ENCODE measurements at places on chromosomes 5 and 9.

GRCh38 chr5:115661563-115661962 is 35.7 kb upstream of the TMED7 start:
- no peak for DNase-seq

DNA sequence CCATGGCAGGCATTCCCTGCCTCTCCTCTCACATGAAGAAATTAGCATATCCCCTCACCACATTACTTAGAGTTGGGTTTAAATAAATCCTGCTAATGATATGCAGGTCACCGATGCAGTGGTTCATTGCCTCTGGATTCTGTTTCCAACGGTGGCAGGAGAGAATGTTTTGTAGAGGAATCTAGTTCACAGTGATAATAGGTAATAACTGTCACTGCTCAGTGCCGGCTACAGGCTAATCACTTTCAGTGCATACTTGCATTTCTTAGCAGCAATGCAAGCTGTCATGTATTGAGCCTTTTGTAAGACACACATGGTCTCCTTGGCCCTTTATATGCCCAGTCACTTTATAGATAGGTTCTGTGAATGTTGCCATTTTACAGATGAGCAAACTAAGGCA is 59.5 kb upstream of the INSYN2B start:
- DNase-seq: no peak

GRCh38 chr9:82127465-82127864 is 138.9 kb downstream of the SPATA31D1 start:
- DNase-seq: no peak

DNA sequence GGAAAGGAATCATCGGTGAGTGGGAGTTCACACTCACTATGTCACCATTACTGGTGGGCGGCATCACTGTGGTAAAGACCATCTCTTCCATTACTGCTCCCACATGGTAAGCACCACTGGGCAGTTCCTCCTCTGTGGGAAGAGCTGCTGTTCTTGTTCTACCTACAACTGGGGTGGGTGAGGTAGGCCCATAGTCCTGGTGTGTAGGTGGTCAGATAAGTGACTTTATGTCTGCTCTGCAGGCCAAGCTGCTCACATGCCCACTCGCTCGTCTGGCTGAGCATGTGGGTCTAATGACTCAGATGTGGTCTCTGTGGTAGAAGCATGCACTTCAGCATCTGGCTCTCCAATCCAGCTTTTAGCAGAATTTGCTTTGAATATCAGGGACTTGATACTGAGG is 82.9 kb downstream of the TMEM215 start:
- DNase-seq: no peak

GRCh38 chr5:95996904-95997723 is 35.5 kb upstream of the ELL2 start:
- no peak for DNase-seq

DNA sequence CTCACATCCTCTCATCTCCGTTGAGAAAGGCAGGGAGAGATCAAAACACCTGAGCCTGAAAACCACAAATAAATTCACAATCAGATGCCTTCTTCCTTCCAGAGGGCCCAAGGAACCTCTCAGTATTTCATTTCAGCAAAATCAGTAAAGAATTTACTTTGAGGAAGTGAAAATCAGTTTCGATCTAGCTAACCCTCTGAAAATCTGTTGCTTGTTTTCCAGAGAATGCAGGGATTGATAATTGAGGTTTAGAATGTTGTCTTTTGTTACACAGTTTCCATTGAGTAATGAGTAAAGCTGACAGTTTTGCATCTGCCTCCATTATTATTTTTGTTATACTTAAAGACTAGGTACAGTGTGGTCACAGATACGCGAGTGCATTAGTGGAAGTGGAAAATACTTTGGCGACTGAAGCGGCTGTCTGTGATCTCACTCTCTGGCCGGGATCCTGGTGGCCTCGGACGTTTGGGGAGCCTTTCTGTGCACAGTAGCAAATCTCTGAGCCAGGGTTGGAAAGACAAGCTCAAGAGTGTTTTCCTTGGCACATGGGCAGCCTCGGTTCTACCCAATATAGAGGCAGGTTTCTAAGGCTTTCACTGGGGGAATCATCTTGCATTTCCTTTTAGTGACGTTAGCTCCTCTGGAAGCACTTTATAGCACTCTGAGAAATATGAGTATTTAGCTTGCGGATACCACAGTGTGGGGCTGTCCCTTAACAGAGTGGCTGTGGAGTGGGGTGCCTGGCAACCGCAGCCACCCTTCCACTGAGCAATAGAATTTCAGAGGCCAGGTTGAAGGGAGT is 32.2 kb upstream of the ANGPTL2 start:
- no peak for DNase-seq

DNA sequence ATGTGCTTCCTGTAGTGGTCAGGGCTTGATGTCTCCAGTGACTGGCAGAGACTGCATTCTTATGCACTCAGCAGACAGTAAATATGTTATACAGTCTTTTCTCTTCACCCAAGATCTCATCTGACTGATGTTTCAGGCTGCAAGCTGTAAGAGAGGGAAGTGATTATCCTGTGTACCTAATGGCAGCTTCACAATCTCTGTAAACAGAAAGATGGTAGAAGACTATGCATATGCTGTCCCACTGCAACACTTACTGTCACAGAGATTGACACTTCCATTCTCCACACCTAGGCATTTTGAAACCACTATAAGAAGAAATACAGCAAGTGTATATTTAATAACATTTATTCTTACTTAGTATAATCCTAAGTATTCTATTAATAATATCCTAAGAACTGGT is 97.6 kb upstream of the ANXA1 start:
- no peak for DNase-seq

GRCh38 chr5:59830536-59831200 is 62.9 kb downstream of the PDE4D start:
- no peak for DNase-seq

GRCh38 chr5:113020461-113021273 is 44.1 kb downstream of the DCP2 start:
- DNase-seq: no peak

- no peak for DNase-seq
Measured at GRCh38 chr5:74034733-74035132, 408.7 kb downstream of the ARHGEF28 start.

- DNase-seq: no peak
Measured at GRCh38 chr5:147935032-147935431, 28.7 kb upstream of the C5orf46 start.

DNA sequence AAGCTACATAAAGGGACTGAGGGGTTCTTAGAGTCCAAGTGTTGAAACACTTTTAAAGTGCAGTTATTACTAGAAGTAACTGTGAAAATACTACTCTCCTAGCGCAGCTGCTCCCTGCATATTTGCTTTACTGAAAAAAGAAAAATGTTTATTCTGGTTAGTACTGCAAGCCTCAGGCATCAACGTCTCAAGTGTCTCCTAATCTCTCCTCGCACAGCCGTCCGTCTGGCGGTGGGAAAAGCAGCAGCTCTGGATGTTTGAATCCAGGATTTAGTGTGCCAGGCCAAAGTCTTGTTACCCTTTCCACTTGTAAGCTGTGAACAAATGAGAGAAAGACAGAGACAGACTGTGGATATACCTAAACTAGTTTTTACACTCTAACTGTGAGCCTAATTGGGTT is 31.1 kb downstream of the RORB start:
- DNase-seq: no peak

DNA sequence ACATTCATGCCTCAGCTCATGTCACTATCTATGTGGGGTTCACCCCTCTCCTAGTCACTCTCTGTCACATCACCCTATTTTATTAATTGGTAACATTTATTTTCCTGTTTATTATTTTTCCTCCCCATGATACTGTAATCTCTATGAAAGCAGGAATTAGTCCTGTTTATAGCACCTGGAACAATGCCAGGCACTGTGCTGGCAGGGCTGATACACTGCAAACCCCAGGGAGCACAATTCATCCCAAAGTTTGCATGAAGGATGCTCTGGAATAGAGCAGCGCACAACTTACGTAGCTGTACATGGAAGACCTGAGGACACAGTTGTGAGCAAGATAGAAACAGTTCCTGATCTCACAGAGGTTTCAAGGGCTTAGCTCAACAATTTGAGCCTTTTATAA is 103.2 kb downstream of the NSG2 start:
- DNase-seq: no peak

DNA sequence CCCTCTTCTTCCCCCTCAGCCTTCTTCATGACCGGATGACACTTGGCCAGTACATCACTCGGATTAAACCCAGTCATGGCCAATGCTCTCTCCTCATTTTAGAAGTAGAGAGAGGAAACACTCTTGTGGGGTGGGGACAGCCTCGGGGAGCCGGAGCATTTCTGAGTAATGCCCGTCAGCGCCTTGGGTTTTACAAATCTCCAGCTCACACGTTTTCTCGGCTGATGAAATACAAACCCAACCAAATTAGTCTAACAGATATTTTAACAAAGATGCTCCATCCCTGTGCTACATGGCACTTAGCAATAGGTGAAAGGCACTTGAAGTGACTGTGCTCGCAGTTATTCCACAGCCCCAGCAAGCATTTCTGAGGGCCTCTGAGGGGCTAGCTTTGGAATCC is 51.7 kb downstream of the ZNF366 start:
- DNase-seq: no peak

DNA sequence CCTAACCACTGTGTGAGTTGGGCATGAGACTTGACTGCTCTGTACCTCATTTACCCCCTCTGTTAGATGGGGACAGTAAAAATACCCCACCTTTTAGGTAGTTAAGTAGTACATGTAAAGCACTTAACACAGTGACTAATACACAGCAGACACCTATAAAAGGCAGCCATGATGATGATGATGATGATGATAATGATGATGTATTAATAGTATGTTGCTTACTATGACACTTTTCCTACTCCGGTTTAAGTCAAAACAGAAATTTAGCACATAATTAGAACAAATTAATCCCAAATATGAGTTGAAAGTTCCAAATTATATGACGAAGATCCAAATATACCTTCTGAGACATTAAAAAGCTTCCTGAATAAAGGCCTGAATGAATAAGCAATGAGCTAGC is 222.1 kb downstream of the GAPVD1 start:
- no peak for DNase-seq

- DNase-seq: no peak
Measured at GRCh38 chr5:123735384-123735783, 223.4 kb downstream of the CSNK1G3 start.

- DNase-seq: no peak
Measured at GRCh38 chr9:37565661-37566618, 10.2 kb downstream of the FBXO10 start.

DNA sequence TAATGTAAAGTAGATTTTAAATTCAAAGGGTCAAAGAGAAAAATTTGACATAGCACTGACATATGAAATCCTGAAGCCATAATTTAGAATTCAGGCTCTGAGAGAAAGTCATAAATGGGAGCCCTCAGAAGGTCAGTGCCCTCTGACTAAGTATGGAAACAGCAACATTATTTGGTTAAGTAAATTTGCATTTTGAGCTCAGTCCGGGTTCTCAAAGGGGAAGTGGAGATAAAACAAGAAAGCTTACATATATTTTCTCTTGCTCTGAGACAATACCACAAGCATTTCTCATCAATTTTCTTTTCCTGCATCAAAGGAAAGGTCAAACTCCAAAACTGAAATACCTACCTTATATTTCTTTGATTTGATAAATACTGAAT is 348.0 kb downstream of the SEMA5A start:
- DNase-seq: no peak

GRCh38 chr9:7105095-7105494 is 347.3 kb downstream of the KDM4C start:
- DNase-seq: no peak

GRCh38 chr5:179802950-179803562 is 3.6 kb downstream of the MGAT4B start:
- no peak for DNase-seq

- no peak for DNase-seq
Measured at GRCh38 chr9:123343443-123344191, 12.4 kb upstream of the CRB2 start.

- DNase-seq: no peak
Measured at GRCh38 chr5:87627363-87627762, 214.6 kb upstream of the CCNH start.

DNA sequence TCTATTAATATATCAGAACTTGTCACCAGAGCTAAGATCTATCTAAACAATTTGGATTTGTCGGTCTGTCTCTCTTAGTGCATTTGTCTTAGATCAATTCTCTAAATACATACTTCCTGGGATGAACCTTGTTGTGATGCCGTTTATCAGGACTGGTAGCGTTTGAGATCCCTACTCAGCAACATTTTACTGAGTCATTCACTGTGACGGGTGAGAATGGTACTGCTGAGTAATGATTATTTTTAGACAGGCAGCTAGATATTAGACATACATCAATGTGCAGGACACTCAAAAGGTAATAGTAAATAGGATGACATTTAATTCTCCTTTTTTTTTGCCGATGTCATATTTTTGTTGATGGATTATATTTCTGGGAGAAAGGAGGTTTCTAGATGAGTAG is 209.0 kb downstream of the CSNK1G3 start:
- DNase-seq: no peak

DNA sequence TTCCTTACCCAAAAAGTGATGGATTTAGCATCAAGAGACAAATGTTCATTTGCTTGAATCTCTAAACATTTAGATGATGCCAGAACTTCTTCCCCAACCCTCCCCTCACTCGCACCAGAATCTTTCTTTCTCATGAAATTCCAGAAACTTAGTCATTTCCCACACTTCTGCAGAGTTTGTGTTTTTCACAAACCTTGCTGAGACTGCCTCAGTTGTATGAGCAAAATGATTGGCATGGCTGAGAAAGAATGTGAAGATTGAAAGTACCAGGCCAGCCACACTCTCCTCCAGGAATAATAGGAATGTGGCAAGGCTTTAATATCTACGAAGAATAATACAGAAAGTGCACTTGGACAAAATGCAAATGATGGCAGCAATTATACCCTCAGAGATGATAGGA is 428.3 kb upstream of the CDH6 start:
- no peak for DNase-seq

GRCh38 chr5:115496936-115497576 is 47.5 kb downstream of the FEM1C start:
- no peak for DNase-seq

GRCh38 chr9:114050646-114051045 is 27.5 kb downstream of the AMBP start:
- no peak for DNase-seq

DNA sequence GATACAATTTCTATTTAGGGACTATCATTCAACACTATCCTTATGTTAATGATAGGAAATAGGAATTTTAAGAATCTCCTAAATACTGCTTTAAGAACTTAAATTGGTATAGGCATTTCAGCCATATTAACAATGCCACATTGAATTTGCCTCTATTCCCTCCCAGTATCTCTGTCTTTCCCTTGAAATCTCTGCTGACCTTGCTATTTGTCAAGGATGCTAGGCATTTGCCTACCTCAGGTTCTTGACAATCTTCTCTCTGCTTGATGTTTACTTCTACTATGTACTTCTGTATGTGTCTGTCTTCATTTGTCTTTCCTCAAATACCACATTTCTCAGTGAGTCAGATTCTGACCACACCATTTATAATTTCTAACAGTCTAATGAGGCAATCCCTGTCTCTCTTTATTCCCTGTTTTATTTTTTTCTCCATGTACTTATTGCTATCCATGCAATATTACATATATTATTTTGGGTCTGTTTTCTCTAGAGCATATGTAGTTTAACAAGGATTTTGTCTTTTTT is 1461.4 kb upstream of the CDH9 start:
- no peak for DNase-seq

- DNase-seq: no peak
Measured at GRCh38 chr9:8366161-8366926, 566.8 kb upstream of the DMAC1 start.

All from stimulated activated CD4-positive, alpha-beta T cell treated with anti-CD3 and anti-CD28 coated beads, TNF-alpha, amount 100 ng/mL, for 1 hour (primary cell).